ENCODE measurements at places on chromosomes 2 and 18.

DNA sequence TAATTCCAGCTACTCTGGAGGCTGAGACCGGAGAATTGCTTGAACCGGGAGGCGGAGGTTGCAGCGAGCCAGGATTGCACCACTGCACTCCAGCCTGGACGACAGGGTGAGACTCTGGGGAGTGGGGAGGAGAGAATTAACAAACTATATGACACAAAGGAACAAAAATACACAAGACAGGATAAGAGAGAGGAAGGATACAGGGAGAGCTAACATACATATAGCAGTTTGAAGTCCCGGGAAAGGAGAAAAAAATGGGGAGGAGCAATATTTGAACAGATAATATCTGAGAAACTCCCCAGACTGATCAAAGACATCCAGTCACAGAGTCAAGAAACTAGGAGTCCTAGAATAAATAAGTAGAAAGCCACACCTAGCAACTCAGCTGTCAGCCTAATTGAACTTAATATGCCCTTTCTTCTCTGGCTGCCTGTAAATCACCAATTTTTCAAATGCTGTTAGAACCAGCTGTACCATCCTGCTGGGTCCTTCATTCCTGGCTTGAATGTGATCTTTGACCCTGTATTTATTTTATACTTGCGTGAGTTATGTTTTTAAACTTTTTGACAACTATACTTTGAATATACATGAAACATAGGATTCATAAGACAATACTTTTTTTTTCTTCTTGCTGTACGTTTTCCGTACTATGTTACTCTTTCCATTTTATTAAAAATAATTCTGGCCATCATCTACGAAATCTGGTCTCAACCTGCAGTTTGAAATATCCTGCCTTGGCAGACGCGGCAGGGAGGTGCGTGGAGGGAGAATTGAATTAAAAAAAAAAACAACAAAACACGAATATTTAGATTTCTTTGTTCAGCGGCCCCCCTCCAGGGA is 876 bp upstream of the CYP27A1 start:
- no peak for DNase-seq

DNA sequence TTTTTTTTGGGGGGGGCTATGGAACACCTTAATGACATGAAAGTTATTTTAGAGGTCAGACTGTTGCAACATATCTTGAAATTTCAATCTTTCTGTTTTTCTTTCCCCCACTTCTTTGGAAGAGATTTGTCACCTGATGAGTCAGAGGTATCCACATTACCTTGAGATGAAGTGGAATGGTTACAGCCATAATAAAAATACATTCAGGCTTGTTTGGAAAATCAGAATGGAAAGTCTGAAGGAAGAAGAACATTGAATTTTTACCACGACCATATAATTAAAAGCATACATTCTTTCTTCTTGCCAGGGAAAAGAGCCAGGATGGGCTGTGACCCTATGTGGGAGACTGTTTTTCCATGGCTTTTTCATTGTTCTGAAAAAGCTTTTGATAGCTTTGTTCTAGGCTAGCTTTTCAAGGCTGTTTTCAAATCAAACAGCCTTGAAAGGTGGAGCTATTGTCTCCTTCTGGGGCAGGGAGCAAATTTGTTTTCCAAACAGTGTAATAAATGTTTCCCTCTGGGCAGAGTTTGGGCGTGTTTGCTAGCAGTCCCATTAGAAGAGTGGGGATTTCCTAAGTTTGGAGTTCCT is 2.3 kb upstream of the GTF3C3 start:
- DNase-seq, result no peak

DNA sequence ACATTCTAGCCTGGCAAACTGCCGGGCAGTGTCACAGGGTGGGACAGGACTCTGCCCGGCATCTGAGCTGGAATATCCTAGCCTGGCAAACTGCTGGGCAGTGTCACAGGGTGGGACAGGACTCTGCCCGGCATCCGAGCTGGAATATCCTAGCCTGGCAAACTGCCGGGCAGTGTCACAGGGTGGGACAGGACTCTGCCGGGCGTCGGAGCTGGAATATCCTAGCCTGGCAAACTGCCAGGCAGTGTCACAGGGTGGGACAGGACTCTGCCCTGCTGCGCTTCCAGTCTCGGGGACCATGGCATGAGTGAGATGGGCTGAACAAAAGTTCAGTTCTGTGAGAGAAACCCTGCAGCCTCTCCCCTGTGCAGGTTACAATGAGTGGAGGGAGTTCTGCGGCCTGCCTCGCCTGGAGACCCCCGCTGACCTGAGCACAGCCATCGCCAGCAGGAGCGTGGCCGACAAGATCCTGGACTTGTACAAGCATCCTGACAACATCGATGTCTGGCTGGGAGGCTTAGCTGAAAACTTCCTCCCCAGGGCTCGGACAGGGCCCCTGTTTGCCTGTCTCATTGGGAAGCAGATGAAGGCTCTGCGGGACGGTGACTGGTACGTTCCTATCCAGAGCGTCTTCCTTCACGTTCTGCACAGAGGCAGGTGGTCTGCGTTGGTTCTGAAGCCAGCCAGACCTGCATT is 80.3 kb downstream of the TPO start:
- DNase-seq, result no peak

DNA sequence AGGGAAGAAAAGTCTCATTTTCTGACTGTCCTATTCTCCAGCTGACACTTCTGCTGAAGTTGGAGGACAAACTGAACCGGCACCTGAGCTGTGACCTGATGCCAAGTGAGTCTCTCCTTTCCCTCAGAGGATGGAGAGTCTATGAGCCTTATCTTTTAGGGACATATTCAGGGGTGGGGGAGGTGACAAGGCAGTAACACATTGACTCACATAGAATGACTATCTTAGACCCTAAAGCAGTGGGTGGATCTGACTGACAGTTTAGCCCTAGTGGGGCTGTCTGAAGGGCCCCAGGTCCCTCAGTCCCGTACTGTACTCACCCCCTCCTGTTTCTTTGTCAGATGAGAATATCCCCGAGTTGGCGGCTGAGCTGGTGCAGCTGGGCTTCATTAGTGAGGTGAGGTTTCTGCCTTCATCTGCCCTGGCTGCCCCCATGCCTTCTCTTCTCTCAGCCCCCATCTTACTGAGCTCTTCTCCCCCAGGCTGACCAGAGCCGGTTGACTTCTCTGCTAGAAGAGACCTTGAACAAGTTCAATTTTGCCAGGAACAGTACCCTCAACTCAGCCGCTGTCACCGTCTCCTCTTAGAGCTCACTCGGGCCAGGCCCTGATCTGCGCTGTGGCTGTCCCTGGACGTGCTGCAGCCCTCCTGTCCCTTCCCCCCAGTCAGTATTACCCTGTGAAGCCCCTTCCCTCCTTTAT is 805 bp upstream of the KRTCAP3 start:
- DNase-seq, result no peak

GRCh38 chr2:227029426-227030105 is 134.4 kb downstream of the COL4A4 start:
- no peak for DNase-seq

DNA sequence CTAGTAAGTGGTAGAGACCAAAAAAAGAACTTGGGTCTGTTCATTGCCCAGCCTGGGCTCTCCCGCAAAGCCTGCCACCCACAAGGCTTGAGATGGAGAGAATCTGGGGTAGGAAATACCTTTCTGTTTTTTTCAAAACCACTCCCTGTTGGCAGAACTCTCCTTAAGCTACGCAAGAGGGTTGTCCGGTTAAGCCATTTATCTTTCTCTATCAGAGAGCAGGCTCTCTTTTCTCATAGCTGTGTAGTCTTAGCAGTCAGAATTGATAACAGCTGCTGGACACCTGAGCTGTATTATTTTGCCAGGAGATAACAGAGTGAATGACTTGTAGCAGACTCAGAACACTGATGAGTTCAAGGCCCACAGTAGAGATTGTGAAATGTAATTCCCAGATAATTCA is 1088.1 kb downstream of the TSN start:
- no peak for DNase-seq

DNA sequence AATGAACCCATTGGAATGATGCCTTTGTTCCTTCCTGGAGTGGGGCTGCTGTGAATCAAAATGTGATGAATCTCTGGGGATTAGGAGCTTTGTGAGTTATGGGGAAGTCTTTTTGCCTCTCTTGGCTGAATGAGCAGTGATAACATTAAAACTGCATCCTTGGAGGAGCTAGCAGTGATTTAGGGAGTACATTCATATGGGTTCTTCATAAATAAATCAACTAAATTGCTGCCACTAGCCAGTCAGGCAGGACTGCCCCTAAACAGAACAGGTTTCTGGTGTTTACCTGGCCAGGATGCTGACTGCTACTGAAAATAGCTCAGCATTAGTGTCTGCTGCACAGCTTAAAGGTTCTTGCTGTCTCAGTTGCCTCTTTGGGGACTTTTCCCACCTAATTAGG is 244.5 kb upstream of the MEX3C start:
- DNase-seq, result no peak

DNA sequence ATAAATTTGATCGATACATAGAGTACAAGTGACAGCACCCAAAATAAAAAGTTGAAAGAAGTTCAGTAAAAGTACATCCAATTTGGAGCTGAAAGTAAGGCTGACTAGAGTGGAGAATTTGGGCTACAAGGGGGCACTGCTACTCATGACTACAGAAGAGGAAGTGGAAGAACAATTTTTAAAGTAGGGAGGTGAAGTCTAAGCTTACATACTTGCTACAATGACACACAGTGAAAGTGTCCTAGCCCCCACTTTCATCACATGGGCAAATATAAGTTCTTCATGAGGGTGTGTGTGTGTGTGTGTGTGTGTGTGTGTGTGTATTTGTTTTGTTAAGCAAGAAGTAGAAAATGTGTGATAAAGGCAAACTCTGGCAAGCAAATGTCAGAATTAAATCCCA is 45.7 kb downstream of the MAP3K2 start:
- DNase-seq, result no peak

DNA sequence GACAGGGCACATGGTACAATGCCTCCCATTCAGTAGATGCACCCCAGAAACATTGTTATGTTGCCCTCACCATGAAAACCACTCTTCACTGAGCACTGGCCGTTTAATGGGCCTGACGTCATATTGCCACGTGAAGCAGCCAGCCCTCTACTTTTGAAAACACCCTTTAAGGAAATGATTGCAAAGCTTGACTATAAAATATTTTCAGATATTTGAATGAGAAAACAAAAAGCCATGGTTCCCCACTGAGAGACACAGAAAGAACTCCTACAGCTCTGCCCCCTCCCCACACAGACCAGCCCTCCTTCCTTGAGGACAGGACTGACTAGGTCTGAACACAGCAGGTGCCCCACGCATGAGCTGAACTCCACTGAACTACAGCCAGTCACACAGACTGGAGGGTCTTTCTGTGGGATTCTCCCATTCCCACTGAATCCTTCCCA is 349.1 kb downstream of the ANAPC1 start:
- no peak for DNase-seq

DNA sequence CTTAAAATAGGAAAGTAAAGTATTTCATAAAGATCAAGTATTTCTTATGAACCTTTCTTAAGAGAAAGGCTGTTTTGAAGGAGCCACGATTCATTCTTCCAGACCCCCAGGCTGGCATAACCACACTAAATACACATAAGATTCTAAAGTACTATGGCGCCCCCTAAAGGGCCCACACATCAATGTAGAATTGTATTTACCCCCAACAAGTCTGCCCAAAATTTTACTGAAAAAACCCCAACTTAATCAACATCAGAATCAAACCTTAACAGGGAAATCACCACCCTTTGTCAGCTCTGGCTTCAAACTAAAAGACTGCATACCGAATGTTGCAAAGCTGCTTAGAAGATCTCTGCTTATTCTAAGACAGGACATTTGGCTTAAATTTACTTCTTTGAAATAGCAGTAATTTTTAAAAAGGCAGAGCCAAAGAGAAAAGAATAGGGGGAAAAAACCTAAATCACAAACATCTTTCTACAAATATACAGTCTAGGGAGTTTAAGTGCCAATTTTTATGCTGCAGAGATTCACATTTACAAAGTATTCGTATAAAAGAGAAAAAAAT is 20.4 kb upstream of the BCL2 start:
- no peak for DNase-seq

DNA sequence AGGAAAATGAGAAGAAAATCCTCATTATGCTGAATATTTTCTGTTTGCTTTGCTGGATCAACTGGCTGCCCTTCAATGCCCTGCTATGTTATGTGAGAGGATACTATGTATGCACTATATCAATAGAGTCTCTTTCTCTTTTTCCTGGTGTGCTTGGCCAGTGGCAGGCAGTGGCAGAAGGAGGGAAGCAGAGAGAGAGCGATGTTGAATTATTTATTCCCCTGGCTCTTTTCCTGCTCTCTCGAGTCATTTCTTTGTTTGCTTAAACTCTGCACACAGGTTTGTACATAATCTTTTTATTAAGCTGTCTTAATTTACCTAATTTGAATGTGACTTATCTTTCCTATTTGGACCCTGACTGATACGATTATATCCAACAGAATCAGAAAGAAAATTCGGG is 1727.3 kb downstream of the SUCLG1 start:
- no peak for DNase-seq

GRCh38 chr2:119114266-119114665 is 44.3 kb downstream of the C1QL2 start:
- no peak for DNase-seq

- DNase-seq, result no peak
These were observed 397.3 kb downstream of the SOX11 start for GRCh38 chr2:6089474-6089873.

DNA sequence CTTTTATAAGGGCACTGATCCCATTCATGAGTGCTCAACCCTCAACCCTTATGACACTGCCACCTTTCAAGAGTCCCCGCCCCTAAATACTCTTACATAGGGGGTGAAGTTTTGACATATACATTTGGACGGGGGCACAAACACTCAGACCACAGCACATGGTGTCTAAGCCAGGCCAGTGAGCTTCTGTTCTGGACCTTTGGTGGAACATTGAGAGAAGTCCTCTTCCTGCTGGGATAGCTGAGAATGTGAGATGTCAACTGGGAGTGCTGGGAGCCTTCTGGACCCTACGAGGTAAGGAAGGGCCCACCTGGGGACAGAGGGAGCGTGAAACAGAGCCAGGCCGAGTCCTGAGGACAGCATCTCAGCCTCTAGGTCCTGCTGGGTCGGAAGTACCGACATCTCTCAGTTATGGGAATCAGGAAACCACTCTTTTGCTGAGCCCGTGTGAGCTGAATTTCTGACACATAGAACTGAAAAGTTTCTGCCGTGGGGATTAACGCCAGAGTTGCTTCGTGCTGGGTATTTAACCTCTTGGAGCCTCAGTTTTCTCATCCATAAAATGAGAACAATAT is 114.9 kb downstream of the PDCL3 start:
- DNase-seq, result no peak

GRCh38 chr2:124978597-124978996 is 953.5 kb downstream of the CNTNAP5 start:
- DNase-seq, result no peak

DNA sequence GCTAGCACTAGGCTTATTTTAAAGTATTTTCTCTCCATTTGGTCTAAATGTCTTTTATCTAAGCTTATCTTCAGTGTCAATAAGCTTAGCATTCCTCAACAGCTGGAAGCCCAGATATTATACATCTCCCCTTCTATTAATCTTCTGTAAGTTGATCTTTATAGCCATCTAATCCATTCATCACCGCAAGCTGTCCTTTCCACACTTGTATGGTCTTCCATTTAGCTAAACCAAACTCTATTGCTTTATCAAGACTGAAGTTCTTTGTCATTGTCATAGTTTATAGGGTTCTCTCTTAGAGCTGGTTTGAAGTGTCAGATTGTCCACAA is 101.3 kb upstream of the GPR45 start:
- no peak for DNase-seq

GRCh38 chr2:152546230-152546837 is 170.9 kb downstream of the PRPF40A start:
- DNase-seq, result no peak

- DNase-seq, result no peak
These were observed 97.8 kb downstream of the TMEM18 start for GRCh38 chr2:579351-579886.
